ENCODE measurements at places on chromosomes 11 and 22.
A peak's percentile ranks its signal among the peaks of the same experiment; 100 is the strongest.

DNA sequence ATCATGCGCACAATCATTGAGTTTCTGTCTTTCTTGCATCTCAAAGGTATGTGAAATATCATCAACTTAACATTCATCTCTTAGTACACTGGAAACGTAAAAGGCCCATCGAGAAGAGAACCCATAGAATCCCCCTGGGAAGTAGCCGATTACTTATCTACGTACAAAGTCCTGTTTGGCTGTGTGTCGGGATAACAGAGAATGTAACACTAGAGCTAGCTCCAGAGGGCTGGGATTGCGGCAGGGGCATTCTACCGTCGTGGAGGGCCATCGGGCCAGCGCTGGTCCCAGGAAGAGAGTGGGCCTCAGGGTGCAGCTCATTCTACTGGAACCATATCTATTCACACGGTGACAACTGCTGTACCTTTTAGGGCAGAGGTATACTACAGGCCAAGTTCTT lies 4.5 kb downstream of the GAL start:
- no peak for DNase-seq

DNA sequence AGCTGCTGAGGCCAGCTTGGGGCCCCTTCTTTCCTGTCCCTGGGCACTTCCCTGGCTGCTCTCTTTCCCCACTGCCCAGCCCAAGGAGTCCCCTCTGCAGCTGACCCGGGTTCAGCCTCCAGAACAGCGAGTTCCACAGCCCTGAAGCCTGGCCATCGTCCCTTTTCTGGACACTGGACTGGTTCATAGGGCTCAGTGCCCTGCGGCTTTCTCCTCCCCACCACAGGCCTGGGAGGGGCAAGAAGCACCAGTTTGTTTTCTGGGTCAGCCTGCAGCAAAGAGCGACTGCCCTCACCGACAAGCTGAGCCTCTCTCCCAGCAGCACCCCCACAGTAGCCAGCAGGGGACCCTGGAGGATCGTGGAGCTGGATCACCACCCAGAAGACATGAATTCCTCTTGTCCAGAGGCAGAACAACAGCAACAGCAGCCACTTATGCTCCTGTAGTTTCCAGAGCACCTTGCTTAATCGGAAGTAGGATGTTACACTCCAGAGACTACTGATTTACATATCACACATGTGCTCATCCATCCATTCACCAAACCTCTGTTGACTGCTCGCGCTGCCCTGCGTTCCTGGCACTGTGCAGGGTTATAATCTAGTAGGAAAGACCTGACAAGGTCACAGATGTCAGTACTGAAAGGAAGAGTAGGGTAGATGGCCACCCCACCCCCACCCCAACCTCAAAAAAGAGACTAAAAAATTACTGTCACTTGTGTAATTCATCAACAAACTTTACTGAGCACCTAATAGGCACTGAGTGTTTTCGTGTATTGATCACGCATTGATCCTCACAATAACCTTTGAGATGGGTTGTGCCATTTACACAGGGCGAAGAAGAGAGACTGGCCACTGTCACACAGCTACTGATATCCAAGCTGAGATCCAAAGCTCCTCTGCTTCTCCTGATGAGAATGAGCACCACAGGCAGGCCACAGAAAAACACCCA lies 13.0 kb upstream of the CXCR5 start:
- DNase-seq = peak; percentile 26

- DNase-seq = no peak
These were observed 746.2 kb downstream of the NELL1 start for GRCh38 chr11:21415606-21416005.

- no peak for DNase-seq
These were observed 213.3 kb downstream of the CADM1 start for GRCh38 chr11:115290893-115291292.
